ENCODE measurements at places on chromosomes 2 and 18.

DNA sequence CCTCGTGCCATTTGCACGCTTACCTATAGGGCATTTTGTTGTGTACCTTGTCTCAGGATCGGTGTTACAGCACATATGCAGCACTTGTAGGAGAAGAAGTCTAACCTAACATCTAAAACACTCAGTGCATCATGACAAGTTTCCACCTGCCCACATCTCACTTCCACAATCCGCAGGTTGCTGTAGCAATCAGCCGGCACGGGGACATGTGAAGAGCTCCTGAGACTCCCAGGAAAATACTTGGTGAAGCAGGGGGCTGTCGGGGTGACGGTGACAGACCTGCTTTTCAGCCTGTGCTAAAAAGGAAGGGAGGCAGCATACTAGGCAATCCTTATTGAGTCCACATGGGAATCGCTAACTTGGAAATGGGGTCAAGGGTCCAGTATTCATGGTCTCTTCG, 172.2 kb downstream of the MYT1L start:
- no peak for DNase-seq

- no peak for DNase-seq
These were observed 120.4 kb downstream of the KLHL29 start for GRCh38 chr2:23505218-23505983.

DNA sequence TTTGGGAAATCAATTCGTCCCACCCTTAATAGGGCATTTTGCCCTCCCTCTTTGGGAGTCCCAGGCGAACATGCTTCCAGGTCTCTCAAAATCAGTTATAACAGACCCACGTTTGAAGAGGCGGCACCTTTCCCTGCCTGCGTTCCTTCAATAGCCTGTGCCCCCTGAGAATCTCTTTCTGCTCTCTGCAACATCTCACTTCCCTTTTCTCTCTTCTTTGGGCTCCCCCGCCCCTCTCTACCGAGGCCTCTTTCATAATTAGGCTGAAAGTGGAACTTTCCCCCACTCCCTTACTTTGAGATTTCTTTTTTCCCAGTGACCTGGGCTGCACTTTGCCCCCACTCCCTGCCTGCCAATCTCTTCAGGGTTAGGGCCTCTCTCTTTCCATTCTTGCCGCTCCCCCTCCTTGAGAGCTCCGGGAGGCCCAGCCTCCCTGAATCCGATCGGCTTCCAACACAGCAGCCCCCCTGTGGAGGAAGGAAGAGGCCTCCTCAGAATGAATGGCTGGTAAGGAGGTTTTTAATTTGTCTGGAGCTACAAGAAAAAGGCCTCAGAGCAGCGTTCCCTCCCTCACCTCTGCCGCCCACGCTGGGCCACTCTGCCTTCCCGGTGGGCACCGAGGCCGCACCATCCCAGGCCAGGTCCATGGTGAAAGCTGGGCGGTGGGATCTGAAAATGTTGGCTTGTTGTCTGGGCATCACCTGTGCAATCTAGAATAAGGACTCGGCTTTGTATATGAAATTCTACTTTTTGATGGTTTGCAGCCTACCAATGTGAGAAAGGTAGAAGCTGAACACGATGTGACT, 162.6 kb upstream of the SIX3 start:
- no peak for DNase-seq

GRCh38 chr2:77034445-77034844, 487.7 kb downstream of the LRRTM4 start:
- no peak for DNase-seq

- DNase-seq = no peak
These were observed 5.7 kb downstream of the CEP68 start for GRCh38 chr2:65061910-65062339.

DNA sequence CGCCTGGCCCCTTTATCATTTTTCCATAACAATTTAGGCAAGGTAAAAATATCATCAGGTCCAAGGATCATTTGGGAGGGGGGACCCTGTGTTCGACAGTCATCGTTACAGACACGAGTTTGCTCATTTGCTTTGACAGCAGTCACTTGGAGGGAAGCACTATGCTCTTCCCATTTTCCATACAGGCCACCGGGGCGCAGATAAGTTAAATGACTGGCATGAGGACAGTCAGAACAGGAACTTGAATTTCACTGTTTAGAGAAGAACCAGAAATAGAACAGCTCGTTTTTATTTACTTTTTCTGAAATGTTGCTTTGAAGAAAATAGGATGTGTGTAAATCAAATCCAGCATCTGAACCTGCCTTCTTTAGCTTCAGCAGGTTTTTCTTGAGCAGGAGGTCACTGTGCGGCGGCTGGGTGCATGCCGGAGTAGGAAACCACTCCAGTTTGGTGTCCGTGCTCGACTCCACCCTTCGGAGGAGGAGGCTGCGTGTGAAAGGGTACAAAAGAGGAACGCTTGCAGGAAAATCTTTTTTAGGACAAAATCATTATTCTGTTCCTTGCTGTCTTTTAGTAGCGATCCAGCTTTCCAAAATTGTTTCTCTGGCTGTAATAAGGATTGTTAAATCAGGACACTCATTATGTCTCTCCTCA, 15.2 kb downstream of the NPAS2 start:
- DNase-seq = no peak

DNA sequence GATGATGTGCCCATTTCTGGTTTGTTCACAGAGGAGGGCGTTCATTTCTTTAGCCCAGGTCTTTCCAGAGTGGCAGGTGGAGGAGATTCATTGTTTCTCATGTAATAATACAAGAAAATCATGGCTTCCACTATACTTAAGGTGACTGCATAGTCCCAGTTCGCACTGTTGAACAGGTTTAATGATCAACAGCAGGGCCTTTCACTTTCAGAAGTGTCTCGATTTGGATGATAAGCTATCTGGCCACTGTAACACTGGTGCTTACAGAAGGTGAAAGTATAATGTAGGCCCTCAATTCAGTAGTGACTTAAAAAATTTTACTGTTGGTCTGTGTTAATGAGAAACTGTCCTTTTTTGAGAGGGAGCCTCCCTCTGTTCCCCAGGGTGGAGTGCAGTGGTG, 1.4 kb downstream of the RMC1 start:
- DNase-seq = no peak

GRCh38 chr18:55249550-55249949, 290.3 kb upstream of the CCDC68 start:
- no peak for DNase-seq

- no peak for DNase-seq
These were observed 26.7 kb upstream of the SMIM21 start for GRCh38 chr18:75454022-75454795.

DNA sequence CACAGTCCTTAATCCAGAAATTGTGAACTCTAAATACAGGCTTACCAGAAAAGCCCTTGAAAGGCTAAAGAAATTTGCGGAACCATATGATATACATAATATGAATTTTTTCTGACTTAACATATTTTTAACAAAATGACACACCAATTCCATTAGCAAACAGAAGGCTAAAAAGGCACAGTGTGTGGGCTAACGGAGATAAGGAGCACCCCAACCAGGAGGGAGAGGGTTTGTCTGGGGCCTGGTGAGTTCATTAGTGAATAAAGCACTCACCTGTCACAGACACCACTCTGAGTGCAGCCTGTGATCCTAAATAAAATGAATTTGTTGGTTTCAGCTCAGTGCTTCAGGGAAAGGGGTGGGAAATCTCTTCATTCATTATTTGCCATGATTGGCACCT, 2.7 kb upstream of the FECH start:
- no peak for DNase-seq

GRCh38 chr2:182422864-182423263, 4.0 kb downstream of the PDE1A start:
- DNase-seq = no peak

- peak; percentile 50 for DNase-seq
These were observed 30.9 kb downstream of the RALBP1 start for GRCh38 chr18:9506046-9506792.

DNA sequence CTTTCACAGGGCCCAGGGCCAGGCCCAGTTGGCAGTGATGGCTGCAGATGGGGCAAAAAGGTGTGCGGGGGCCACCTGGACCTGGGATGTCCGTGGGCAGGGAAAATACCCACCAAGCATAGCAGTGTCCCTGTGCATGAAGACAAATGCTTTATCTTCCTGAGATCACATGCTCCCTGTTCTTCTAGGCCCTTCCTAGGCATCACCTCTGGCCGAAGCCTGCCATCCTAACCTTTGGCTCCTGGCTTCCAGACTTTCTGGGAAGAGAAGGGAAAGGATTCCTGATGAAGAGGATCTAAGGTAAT, 105.0 kb upstream of the SMAD2 start:
- DNase-seq = no peak

- DNase-seq = peak; percentile 50
These were observed 372.8 kb upstream of the RAB6C start for GRCh38 chr2:129606496-129607270.

DNA sequence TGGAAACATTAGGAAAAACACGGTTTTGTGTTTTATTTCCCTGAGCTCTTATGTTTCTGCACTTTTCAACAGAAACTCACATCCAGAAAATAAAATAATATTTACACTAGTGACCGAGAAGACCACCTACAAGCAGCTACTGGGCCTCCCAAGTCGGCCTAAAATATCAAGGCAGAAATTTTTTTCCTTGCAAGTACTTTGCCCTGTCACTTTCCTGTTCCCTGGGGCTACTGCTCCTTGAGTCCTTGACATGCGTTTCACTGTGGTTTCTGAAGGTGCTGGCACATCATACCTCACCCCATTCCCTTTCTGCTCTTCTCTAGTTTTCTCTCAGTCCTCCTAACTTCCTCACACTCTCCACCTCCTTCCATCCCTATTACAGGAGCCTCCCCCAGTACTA, 279.1 kb downstream of the AGPS start:
- DNase-seq = no peak

- no peak for DNase-seq
These were observed 84.0 kb downstream of the SKA1 start for GRCh38 chr18:50458796-50459195.

DNA sequence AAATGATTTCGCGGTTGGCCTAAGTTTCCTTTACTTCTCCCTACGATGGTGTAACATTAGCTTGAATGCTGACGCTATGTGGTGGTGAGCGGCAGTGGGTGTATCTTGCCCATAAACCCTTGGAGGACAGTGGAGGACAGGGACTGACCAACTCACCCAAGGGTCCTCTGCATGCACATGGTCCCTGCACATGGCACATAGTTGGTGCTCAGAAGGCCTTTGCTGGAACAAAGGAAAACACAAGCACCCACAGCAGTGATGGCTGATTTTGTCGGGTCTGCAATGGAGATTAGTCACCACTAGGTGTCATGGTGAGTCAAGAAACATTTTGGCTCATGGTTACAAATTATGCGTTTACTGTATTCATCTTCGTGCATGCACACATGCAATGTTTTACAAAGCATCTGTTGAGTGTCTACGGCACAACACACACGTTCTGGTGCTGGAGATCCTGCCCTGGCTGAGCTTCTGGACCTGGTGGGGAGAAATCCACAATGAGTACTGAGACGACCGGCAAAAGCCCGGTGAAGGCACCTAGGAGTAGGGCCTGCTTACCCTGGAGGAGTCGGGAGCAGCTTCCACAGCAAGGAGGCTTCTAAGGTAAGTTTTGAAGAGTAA, 44.0 kb downstream of the PDCL3 start:
- DNase-seq = peak; percentile 66

DNA sequence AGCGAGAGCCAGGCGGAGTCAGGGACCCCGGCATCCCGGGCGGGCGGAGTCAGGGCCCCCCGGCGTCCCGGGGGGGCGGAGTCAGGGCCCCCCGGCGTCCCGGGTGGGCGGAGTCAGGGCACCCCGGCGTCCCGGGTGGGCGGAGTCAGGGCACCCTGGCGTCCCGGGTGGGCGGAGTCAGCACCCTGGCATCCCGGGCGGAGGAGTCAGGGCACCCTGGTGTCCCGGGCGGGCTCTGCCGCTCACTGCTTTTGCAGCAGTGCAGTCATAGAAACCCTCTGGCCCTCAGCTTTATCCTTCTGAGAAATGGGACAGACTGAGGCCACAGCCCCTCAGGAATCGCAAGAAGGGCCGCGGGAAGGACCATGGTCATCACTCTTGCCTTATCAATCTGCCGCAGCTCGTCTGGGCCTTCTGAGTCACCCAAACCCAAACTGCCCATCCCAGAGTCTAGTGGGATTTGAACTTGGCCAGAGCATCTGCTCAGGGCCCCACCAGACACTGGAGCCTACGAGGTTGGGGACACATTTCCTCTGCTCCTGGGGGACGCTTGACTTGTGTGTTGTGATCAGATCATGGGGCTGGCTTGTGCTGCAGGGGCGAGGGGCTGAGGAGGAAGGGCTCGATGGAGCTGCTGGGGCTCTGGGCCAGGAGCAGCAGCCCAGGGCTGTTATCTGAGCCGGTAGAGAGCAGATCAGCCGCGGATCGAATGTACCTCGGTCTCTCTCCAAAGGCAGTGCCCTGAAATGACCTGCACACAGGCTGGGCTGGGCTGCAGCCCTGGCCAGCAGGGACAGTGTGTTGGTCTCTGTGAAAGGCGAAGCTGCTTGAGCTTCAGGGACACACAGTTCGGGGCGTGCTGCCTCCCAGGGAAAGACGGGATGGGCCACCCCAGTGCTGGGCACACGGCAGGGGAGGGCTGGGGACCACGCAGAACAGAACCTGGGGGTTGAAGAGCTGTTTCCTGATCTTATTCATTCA, 290.1 kb upstream of the HDAC4 start:
- DNase-seq = no peak

GRCh38 chr2:191847764-191848163, 876 bp upstream of the CAVIN2 start:
- no peak for DNase-seq

DNA sequence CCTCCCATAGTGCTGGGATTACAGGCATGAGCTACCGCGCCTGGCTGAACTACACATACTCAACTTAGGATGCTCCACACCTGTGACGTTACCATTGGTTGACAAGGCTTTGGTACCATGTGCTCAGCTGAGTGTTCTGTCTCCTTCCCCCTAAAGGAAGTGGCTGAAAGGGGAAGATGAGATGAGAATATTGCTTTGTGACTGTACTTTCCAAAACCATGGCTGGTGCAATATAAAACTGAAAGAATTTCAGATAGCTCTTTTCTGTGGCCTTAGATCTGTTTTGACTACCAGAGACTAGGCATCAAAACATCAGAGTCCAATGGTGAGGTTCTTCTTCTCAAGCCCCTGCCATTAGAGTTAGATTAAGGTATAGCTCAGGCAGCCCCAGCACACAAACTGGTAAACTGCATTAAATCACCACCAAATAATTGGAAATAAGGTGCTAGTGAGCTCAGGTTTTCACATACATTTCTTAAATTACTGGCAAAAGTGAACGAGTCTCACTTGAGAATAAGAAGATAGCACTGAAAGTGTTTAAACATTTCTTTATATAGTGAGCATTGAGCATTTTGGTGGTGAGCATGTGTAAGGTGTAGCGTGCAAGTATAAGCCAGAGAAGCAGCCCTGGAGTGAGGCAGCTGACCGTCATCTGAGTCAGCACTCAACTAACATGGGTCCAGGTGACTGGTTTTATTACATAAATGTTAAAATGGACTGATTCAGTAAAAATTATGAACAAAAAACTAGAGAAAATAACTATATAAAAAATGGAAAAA, 113.5 kb upstream of the FZD5 start:
- DNase-seq = no peak

- DNase-seq = peak; percentile 44
These were observed 123.8 kb downstream of the AKAIN1 start for GRCh38 chr18:5073026-5073944.

GRCh38 chr2:32633040-32633439, 5.2 kb downstream of the TTC27 start:
- DNase-seq = no peak
